ENCODE measurements at places on chromosomes 2 and 18.
A peak's percentile ranks its signal among the peaks of the same experiment; 100 is the strongest.

DNA sequence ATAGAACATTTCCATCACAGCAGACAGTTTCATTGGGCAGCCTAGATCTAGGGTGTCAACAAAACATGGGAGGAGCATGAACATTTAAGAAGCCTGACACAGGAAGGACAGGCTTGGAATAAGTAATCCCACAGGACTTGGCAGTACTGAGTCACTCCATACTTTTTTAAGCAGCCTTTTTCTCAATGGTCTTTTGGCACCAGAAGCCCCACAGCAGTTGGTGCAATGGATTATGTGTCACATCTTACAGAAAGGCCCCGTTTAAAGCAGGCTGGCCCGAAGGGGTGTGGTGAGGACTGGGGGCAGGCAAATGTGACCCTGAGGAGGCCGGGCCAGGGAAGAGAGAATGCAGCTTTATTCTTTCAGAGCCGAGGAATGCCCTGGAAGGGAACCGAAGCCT is 26.6 kb downstream of the SPTBN1 start:
- no peak for DNase-seq

- DNase-seq = no peak
Measured at GRCh38 chr2:215797676-215798075, 215.7 kb downstream of the MREG start.

DNA sequence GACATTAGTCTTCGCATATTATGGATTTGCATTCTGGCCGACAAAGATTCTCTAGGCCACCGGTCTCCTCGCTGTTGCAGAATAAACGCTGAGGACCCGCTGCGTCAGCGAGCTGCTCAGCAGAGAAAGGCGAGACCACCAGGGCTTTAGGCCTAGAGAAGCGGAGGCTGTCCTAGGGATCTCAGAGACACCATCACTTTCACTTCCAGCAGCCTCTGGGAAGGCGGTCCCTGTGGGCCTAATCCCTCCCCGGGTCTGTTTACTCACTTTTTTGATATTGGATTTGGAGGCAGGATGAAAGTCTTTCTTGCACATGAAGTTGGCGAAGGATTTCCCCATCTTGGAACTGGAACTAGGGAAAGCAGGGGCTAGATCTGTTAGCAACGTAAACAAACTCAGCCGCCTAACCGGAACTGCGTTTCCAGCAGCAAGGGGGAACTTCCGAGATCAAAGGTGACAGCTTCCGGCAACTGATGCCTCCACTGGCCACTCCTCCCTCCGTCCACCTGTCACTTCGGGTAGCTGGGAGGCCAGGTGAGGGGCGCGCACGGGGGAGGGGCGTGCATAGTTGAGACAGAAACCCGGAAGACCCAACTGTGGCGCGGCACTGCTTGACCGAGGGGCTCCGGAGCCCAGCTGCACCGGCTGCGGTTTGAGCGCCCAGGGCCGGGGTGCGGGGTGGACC is at the start of gene SCRN3:
SCRN3 (plus strand) TSS at position 447 of the 685 bp plus-strand sequence. CDS start 2,554 bp downstream, outside the sequence.
- peak; percentile 87 for DNase-seq

GRCh38 chr18:74558096-74558495 is 23.8 kb downstream of the CNDP1 start:
- no peak for DNase-seq

DNA sequence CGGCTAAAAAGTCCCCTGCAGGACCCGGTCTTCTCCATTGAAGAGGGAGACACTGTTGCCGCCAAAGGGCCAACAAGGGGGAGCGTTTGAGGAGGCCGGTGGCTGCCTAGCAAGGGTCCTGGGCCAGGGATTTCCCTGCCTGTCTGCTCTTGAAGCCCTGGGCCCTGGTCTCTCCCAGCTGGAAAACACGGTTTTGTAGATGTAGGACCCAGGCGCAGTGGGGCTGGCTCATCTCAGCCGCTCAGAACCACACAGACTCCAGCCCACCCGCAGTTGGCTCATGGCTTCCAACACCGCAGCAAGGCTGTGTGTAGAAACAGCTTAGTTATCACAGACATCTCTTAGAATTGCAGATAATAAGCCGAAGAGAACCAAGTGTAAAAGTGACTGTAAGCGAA is 57.1 kb upstream of the TWIST2 start:
- no peak for DNase-seq

- DNase-seq = no peak
Measured at GRCh38 chr2:126943612-126944348, 45.1 kb downstream of the TEX51 start.

- no peak for DNase-seq
Measured at GRCh38 chr2:37085731-37086147, 1.4 kb downstream of the GPATCH11 start.

DNA sequence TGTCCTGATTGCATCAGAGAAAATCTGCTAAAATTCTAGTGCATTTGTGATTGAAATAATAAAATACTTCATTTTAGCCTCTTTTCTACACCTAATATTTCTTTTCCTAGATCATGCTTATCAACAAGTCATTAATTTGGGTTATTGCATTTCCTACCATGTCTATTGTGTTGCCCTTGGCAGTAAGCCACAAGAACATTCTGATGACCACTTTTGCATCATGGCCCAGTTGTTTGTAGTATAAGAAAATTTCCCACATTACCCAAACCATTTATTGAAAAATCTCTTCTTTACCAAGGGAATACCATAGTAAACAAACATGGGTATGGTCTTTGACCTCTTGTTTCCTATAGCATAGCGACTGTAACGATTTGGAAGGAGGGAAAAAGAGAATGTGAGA is 76.3 kb downstream of the R3HDM1 start:
- DNase-seq = no peak

DNA sequence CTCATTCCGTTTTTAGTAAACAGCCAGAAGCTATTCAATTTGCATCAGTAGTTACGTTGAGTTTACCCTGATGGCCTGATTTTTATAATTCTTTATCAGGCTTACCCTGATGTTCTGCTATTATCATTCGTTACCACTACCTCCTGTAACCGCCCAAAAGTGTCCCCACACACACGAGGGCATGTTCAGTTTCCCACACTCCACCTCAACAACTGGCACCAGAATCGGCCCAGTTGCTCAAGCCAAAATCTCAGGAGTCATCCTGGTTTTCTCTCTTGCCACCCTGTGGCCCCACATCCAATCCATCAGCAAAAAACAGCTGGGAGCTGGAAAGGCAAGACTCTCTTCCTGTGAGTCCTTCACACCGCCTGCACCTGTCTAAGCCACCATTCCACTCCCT is 102.9 kb upstream of the RAB6C start:
- no peak for DNase-seq

- DNase-seq = no peak
Measured at GRCh38 chr2:73610111-73610510, 32.1 kb downstream of the NAT8 start.

GRCh38 chr2:217784996-217785543 is 217.7 kb downstream of the TNS1 start:
- DNase-seq = no peak

- no peak for DNase-seq
Measured at GRCh38 chr2:213306316-213306942, 22.2 kb downstream of the SPAG16 start.

- no peak for DNase-seq
Measured at GRCh38 chr2:130390460-130391057, 34.7 kb downstream of the PTPN18 start.

DNA sequence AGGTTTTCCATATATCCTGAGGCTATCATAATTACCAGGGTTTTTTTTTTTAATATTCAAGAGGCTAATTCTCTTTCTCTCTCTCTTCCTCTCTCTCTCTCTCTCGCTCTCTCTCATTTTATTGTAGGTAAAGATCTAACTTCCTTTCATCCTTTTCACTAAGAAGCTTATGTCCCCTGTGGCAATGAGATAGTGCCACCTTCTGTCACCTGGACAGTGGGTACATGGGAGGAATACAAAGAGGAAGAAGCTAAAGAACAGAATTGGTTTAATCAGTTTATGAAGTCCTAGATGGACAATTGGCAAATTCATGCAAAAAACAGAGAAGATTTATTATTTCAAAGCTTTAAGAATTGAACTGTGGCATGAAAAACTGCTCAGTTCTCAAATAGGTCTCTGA is 1582.3 kb upstream of the TMEFF2 start:
- DNase-seq = no peak

- no peak for DNase-seq
Measured at GRCh38 chr2:225017713-225018112, 24.6 kb downstream of the DOCK10 start.

DNA sequence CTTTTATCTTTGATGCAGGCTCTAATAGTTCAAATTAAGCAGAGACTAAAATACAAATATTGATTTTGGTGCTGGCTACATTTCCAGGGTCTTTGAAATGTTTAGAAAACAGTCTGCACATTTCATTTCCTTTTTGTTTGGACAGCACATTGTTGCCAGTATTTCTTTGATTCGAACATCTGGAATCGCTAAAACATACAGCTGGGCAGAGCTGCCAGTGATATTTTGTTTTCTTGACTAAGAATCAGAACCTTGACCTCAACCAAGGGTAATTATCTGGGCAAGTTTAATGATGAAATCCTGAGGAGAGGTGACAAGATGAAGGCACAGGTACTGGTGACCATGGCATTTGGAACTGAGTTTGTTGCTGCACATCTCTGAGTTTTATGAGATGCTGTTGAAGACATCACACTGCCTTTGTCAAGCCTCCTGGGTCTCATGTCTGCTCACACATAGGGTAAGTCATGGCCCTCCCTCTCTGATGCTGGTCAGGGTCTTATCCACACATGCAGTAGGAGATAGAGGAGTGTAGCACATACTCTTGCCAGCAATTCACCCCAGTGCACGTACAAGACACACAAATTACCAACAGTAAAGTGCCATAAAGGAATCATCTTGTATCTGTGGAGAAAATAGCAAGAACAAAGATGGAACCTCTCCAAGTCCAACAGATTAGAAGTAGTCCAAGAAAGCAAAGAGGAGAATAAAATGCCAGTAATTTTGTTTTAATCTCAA is 391.9 kb downstream of the RND3 start:
- DNase-seq = no peak

GRCh38 chr2:151952691-151953456 is 124.7 kb upstream of the ARL5A start:
- DNase-seq = no peak

- DNase-seq = no peak
Measured at GRCh38 chr2:12170121-12170520, 423.7 kb downstream of the LPIN1 start.

- no peak for DNase-seq
Measured at GRCh38 chr18:76441002-76441667, 53.9 kb downstream of the ZNF516 start.

GRCh38 chr2:241844066-241844728 is 14.5 kb downstream of the PDCD1 start:
- DNase-seq = peak; percentile 78

DNA sequence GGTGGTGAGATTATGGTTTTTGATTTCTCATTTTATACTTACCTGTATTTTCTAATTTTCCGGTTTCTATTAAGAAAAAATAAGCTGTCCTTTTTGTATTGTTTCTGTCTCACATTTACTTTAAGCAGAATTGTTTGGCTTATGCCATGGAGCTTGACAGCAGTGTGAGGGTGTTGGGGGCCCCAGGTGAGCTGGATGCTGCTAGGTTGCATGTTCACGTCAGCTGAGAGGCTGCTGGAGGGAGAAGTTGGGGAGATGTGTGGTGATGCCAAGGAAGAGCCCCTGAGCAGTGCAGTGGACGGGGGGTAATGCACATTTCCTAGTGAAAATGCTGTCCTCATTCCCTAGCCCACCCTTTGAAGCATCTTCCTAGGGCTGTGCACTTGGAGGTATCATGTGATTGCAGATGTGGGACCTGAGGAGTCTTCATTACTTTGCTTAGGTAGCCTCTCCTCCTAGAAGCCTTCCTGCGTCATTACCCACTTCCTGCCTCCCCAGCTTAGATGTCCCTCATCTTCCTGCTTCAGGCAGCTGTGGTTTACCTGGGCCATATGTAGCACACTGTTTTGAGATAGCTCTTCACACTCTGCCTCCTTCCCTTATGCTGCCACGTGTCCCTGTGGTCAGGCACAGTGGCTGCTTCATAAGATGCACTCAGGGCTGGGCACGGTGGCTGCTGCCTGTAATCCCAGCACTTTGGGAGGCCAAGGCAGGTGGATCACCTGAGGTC is 16.2 kb downstream of the ATG16L1 start:
- peak; percentile 90 for DNase-seq

DNA sequence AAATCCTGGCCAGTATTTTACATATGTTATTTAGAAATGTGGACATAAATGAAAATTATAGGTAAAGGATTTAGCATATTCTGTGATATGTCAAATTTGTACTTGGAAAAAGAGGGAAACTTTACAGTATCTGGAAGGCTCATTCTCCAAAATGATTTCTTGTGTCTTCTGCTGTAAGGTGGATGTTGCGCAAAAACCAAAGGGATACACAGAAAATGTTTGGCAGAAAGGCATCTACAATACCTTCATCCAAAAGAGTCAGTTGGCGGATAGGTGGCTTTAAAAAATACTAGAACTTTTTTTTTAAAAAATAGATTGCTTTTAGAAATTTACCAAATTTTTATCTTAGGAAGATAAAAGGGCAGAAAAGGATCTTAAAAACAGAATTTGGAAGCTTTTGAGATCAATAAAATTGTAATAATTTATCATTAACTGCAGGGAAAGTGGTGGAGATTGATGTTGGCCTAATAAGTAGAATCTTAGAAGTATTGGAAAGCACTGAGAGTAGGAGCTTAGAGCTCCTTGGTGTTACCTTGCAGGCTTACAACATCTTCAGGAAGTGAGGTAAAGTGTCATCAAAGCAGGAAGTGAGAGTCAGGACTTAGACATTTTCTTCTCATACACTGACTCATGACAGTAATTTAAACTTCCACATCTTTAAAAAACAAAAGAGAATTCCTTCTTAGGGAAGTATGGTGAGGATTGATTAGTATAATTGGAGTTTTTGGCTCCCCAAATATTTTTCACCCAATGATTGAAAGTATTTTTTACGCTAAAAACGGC is 2.1 kb downstream of the NABP1 start:
- DNase-seq = peak; percentile 78

DNA sequence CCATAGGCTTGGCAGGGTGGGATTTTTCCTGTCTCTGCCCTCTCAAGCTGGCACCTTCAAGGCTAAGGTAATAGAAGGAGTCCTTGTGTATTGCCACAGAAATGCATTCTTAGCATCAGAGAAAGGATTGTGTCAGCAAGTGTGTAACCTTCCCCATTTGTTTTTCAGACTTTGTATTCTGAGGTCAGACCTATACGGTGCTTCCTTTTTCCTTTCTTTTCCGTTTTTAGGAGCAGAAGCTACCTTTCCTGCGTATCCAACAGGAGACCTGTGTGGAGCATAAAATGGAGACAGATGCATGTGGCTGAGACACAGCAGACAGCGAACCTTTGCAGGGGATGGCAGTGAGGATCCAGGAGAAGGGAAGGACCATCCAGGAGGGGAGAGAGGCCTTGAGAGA is 46.6 kb downstream of the ARL5A start:
- no peak for DNase-seq

DNA sequence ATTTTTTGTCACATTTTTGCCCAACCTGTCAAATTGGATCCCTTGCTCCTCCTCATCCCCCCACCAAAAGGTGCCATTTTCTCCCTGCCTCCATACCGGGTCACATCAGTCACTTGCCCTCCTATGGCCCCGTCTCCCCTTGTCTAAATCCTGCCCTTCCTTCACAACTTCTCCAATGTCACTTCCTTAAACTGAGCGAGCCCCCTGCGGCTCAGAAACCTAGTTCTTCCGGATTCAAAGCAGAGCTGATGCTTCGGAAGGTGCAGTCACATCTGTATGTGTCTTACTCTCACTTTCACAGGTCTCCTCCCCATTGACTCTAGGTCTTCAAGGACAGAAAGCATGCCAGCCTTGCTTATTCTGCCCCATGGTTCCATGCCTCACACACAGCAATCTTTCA is 22.1 kb downstream of the TNP1 start:
- DNase-seq = no peak

- no peak for DNase-seq
Measured at GRCh38 chr2:189614585-189614984, 34.0 kb upstream of the SLC40A1 start.
